HCT116 (cell line): ENCODE measurements at places on chromosomes 3 and 15.

GRCh38 chr3:169861871-169862270 lies 7.9 kb downstream of the LRRC31 start:
- peaks cover 4% of the 10 kb centered on the region for H3K4me1 ChIP-seq
- no peaks in the 10 kb centered on the region for H3K27me3 ChIP-seq
- no peak overlapping the region for H3K27ac ChIP-seq
- no peak for DNase-seq

DNA sequence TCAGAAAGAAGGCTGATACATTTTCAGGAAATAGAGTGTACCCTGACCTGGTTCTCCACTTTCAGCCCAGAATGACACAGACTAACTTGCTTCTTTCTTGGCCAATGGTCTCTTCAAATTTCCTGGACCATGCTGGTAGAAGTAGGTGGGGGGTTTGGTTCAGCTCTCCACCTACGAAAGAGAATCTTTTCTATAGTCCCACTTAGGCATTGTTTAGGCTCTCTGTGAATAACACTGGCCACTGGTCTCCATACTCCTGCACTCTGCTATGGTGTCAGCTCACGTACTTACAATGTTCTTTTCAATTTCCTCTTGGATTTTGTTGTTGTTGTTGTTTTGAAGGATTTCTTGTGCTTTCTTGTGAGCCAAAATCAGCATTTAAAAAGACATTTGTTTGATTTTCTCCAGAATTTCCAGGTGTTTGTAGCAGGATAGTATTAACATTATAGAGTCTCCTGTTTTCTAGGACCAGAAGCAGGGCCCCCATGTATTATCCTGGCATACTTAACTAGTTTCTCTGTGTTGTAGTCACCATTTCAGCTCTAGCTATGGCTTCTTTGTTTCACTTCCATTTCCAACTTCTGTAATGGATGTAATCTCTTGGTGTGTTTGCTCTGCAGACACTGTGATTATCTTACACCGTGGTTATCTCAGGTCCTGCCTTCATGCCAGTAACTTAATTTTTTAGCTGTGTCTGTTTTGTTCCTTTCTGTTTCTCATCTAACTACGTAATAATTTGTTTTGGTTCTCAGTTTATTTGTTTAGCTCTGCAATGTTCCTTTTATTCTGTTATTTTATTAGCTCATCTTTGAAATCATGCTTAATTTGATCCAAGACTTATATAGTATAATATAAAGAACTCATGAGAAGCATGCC lies 61.4 kb downstream of the CHRNA7 start:
- no peaks in the 10 kb centered on the region for H3K27me3 ChIP-seq
- DNase-seq: no peak
- H3K4me3 ChIP-seq: no peak overlapping the region
- no peak overlapping the region for H3K27ac ChIP-seq
- H3K4me1 ChIP-seq: no peaks in the 10 kb centered on the region; the same call in 1 of the 2 replicates
- no peaks in the 10 kb centered on the region for H3K36me3 ChIP-seq

GRCh38 chr3:79461129-79461792 lies 306.5 kb downstream of the ROBO1 start:
- no peak overlapping the region for H3K27ac ChIP-seq
- DNase-seq: no peak
- no peaks in the 10 kb centered on the region for H3K27me3 ChIP-seq
- no peak overlapping the region for H3K4me3 ChIP-seq

DNA sequence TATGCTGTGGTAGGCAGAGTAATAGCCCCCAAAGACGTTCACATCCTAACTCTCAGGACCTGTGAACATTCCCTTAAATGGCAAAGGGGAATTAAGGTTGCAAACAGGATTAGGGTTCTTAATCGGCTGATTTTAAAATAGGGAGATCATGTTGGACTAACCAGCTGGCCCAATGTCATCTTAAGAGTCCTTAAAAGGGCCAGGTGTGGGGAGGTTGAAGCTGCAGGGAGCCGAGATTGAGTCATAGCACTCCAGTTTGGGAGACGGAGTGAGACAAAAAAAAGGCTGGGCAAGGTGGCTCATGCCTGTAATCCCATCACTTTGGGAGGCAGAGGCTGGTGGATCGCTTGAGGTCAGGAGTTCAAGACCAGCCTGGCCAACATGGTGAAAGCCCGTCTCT lies 1.6 kb upstream of the FLNB start:
- H3K27me3 ChIP-seq: no peaks in the 10 kb centered on the region
- no peak overlapping the region for H3K4me3 ChIP-seq
- H3K36me3 ChIP-seq: no peaks in the 10 kb centered on the region
- H3K27ac ChIP-seq: no peak overlapping the region
- H3K4me1 ChIP-seq: peaks cover 35% of the 10 kb centered on the region
- DNase-seq: no peak

DNA sequence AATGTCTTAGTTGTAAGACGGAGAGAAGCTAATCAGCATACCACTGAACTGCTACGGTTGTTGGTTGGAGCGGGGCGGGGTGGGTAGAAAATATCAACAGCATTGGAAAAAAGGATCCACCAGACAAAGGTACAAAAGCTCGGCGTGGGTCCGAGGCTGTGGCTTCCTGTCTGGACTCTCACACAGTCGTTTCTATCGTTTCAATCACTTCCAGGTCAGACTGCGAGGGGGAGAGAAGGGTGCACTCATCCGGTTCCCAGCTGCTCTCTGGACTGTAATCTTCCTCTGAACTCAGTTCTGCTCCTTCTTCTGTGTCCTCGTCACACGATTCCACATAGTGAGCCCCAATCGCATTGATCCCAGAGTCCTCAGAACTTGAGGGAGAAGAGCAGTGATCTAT lies 70.0 kb downstream of the C3orf70 start:
- H3K27me3 ChIP-seq: peaks cover 6% of the 10 kb centered on the region; the same call in 1 of the 2 replicates
- no peaks in the 10 kb centered on the region for H3K4me1 ChIP-seq
- no peak overlapping the region for H3K27ac ChIP-seq

- no peaks in the 10 kb centered on the region for H3K4me1 ChIP-seq
- no peak for DNase-seq
- no peak overlapping the region for H3K27ac ChIP-seq
- peaks cover 2% of the 10 kb centered on the region for H3K36me3 ChIP-seq
- no peak overlapping the region for H3K4me3 ChIP-seq
- H3K27me3 ChIP-seq: no peaks in the 10 kb centered on the region
These were observed 72.5 kb downstream of the SPRED1 start for GRCh38 chr15:38324939-38325647.

GRCh38 chr3:5305684-5305989 lies 118.1 kb downstream of the EDEM1 start:
- H3K36me3 ChIP-seq: no peaks in the 10 kb centered on the region
- DNase-seq: no peak
- H3K27ac ChIP-seq: no peak overlapping the region
- H3K4me1 ChIP-seq: no peaks in the 10 kb centered on the region
- peaks cover 13% of the 10 kb centered on the region; the same call in 1 of the 2 replicates for H3K27me3 ChIP-seq
